Karpas-422 (cell line): ENCODE measurements at places on chromosomes 6 and 20. TPM values are rescaled to one million over a fixed set of nuclear protein-coding genes. Genes with fewer than 3 reads are reported as not detected.
A peak's percentile ranks its signal among the peaks of the same experiment; 100 is the strongest.

The NOTCH4 gene
- 1.5 and 5.2 TPM in 2 replicates for total RNA-seq

- no peak overlapping the region for H3K4me3 ChIP-seq
- peaks cover 11% of the 10 kb centered on the region for H3K4me1 ChIP-seq
- H3K27ac ChIP-seq, result no peak overlapping the region
- no peak for DNase-seq
- no peaks in the 10 kb centered on the region for H3K27me3 ChIP-seq
These were observed 12.1 kb downstream of the CEP85L start for GRCh38 chr6:118639054-118639964.

DNA sequence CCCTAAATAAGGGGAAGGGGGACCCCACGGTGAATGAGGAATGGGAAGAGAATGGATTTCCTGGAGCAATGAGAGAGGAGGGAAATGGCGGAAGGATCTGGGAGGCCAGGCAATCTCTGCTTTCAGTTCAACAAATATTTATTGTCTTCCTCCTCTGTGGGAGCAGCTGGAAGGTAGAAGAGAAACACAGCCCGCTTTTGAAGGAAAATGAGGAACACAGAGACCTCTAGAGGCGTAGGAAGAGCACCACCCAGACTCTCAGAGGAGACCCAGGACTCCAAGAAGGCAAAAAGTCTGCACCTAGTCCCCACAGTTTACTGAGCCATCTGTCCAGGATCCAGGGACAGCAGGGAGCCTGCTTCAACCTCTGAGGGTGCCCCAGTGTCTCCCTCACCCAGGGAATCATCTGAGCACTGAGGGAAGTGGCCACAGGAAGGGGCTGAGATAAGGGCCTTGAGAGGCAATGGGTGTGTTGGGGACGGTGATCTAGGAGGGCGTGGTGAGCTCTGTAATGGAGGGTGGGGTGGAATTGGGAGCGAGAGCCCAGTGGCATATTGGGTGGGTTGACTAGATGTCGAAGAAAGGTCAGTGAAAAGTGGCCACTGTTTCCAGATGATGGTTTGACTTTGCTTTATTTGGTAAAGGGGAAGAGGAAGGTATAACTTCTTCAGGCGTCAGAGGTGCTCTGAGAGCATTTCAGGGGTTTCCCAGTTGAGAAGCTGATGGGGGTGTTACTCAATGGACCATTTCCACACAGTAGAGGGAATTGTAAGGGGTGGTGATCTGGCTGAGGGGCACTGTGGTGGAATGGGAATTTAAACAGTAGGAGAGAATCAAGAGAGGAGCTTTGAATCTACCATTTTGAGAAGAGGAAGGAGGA is 610 bp downstream of the PSORS1C1 start:
- H3K36me3 ChIP-seq, result no peaks in the 10 kb centered on the region
- H3K27me3 ChIP-seq, result no peaks in the 10 kb centered on the region
- no peaks in the 10 kb centered on the region for H3K4me1 ChIP-seq
- no peak overlapping the region for H3K4me3 ChIP-seq
- no peak for DNase-seq
- no peak overlapping the region for H3K27ac ChIP-seq

The CTSZ gene
- 111 and 215 TPM in 2 replicates for total RNA-seq

DNA sequence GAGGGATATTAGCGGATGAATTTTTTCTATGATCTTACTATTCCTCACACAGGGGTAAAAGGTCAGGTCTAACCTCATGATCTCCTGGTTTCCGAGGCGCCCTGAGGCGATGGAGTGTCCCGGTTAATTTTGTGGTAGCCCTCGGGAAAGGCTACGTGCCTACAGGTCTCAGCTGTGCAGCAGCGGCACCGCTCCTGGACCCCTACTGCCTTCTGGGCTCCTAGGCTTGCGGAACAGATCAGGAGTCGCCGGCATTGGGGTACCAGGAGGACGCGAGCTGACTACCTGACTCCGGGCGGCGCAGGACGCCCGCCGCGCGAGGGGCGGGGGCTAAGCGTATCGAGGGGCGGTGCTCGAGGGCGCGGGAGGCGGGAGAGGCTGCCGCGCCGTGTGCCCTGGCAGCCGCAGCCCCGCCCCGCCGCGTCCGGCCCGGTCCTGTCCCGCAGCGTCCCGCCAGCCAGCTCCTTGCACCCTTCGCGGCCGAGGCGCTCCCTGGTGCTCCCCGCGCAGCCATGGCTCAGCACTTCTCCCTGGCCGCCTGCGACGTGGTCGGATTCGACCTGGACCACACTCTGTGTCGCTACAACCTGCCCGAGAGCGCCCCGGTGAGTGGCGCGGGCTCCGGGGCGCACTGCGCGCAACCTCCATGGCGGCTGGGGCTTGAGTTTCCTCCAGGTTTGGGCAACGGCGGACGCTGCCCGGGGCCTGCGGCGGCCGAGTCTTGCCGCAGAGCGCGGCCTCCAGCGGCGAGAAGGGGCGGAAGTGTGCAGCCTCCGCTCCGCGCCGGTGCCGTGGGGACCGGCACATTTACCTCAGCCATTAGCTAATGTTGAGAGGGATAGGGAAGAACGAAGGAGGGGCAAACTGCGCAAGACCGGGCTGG is at the start of gene NT5DC1:
NT5DC1 (plus strand) TSS at position 435 of the 883 bp plus-strand sequence; CDS start at position 513, 78 bp downstream.
- H3K4me3 ChIP-seq, result peak within 1 kb of the TSS; percentile 80
- DNase-seq, result peak; percentile 94
- peaks cover 21% of the 10 kb centered on the region for H3K4me1 ChIP-seq
- H3K27ac ChIP-seq, result no peak within 1 kb of the TSS
